ENCODE measurements at places on chromosomes 7 and 10.

DNA sequence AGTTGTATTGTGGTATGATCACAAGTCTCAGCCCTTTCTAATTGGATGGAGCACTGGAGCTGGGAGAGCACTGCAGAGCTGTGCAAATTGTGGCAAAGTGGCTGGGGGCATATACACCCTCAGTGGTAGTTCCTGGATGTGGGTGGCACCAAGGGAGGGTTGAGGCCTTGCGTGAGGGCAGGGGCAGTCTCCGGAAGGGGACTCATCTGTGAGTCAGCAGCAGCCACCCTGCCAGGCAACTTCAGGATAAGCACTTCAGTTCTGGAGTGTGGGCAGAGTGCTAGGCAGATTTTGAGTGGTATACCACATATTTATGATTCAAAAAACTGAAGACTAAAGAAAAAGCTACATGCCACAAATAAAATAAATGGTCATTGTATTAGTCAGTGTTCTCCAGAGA lies 210.5 kb downstream of the ETV1 start:
- no peak for DNase-seq

DNA sequence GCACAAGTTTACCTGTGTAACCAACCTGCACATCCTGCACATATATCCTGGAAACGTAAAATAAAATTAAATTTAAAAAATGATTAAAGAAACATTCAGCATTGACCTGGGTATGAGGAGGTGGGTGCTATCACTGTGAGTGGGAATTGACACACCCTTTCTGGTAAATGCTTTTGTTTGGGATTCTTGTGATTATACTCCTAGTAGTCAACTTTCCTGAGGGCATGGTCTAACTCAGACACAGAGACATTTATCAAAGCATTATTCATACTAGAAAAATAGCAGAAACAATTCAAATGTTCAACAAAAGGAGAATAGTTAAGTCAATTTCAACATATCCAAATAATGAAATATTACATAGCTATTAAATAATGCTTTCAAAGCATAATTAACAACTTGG lies 44.2 kb downstream of the CNNM2 start:
- DNase-seq, result no peak

GRCh38 chr7:30933124-30933974 lies 21.7 kb downstream of the AQP1 start:
- DNase-seq, result no peak

GRCh38 chr7:153443032-153443701 lies 609.0 kb upstream of the DPP6 start:
- no peak for DNase-seq

DNA sequence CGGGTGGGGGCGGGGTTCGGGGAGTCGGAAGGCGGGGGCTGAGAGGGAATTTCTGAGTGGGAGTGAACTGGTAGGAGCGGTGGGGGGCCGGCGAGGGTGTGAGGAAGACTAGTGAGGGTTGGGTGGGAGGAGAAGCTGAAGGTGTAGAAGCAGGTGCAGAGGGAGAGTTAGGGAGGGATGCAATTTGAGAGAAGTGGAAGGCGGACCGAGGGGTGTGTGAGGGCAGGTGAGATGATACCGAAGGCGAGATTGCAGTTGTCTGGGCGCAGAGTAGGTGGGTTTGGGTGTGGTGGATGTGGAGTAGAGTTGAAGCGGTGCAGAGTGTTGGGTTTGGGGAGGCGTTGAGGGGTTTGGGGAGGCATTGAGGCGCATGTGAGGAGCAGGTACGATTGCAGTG lies 643 bp downstream of the KAT6B start:
- no peak for DNase-seq

DNA sequence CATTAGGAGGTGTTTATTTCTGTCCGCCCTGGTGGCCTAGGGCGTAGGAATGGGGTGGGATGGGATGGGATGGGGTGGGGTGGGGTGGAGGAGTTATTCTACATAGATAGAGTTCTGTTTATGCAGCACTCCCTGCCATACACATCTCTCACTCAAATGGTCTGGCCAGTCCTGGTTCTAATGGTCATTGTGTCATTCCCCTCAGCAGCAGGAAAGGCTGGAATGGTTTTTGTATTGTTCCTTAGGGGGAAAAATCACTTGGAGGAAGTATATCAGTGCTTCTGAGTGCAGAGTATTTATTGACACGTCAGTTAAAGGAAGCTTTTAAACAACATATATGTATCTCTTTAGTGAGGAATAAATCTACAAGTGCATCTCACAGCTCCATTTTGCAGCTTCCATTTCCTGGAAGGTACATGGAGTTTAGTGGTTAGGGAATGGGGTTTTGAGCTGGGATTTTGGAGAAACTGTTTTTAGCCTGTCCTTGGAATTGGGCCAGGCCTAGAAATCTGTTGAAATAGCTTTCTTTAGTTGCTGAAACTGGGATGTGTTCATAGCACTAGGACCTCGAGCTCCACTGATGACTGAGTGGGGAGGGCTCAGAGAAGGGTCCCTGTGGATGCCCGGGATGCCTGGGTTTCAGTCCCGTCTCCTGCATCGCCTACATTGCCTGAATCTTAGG lies 8.3 kb downstream of the TSPAN14 start:
- DNase-seq, result peak; percentile 33

DNA sequence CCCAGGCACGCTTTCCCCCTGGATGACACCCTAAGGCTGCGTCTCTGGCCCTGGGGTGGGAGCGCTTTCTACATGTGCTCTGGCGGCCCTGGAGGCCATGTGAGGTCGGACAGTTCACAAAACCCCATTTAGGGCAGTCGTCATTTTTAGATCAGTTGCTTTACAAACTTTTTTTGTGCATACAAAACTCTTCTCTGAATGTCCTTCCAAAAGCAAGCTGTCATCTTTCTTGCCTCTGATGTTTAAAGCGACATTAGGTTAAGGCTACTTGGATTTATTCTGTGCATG lies 5.9 kb downstream of the MAFK start:
- DNase-seq, result no peak

DNA sequence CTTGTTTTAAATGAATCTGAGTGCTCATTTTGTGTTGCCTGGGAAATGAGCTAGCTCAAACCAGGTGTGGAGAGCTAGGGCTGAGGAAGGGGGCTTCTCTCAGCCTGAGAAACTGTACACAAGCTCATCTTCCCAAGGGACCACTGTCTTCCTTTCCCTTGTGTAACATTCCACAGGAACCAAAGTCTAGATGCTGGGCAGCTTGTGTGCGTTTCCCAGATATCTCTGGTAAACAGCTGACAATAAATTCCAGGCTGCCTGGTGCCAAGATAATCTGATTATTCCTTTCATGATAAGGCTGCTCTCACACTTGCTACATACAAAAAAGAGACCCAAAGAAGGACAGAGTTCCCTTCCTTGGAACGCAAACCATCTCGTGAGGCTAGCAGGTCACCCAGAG lies 33.1 kb upstream of the MKLN1 start:
- DNase-seq, result no peak

DNA sequence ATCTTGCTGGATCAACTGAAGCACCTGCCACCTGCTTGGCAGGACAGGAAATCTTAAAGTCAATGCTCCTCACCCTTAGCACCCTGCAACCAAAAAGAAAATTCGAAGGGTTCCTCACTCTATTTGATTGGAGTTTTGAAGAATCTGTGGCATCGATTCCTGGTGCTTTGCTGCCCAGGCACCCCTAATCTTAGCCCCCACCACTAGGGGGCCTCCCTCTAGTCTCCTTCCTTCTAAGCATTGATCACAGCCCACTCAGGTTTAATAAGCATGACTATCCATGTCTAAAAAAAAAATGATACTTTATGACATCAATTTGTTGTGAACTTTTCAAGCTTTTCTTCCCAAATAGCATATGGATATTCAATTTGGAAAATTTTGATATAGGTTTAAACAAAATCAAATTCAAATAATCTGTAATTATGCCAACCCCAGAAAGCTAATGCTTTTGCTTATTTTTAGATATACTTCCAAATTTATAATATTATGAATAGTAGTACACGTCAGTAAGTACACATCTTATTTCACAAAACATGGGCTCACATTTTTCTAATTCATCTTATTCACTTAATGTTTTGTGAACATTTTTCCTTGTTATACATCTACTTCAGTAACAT lies 45.3 kb downstream of the NRG3 start:
- DNase-seq, result no peak

GRCh38 chr7:98137826-98138151 lies 31.1 kb downstream of the LMTK2 start:
- peak; percentile 89 for DNase-seq

DNA sequence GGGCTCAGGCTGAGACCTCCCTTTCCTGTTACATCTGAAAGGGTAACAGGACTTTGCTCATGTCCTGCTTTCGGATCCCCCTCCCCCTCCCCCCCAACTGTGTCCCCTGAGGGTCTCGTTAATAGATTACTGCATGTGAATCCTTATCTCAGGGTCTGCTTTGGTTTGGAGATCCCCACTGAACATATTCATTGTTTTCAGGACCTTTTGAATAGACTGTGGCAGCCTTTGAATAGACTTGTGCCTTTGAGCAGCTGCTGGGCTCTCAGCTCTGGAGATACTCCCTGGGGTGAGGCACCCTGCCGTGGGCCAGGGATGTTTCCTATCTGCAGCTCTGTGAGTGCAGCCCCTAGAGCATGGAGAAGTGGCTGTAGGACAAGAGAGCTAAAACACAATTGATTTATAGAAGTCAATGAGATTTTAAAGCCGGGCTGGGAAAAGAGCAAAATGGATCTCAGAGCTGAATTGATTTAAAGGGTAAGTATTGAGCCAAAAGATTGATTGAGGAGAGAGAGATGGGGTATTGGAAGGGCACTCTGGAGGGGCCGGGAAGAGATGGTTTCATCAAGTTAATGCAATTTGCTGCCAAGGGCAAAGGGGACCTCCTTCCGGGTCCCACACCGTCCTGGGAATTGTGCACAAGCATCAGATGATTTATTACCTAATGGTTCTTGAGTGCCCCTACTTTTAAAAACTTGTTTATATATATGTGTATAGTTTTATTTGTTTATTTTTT lies 9.9 kb downstream of the ARHGAP22 start:
- no peak for DNase-seq

GRCh38 chr7:108650467-108650866 lies 80.8 kb downstream of the DNAJB9 start:
- DNase-seq, result no peak

- no peak for DNase-seq
These were observed 5.8 kb upstream of the SLC13A4 start for GRCh38 chr7:135733603-135734342.

GRCh38 chr7:100221767-100222444 lies 2.2 kb downstream of the PVRIG start:
- DNase-seq, result no peak

DNA sequence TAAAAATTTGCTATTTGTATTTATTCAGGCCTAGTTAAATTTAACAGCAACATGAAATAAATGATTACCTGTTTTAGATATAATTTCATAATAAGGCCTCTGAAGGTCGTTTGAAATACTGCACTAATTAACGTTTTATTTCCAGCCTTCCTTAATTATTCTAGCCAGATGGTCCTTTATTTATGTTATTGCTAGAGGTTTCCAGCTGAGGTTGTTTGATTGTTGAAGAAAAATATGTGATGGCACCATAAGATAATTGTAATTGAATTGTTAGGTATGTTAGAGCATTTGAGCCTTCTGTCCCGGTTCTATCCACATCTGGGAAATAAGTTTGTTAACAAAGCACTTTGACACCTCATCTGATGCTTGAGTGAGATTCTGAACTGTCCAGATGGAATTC lies 556.1 kb downstream of the ATRNL1 start:
- DNase-seq, result no peak

DNA sequence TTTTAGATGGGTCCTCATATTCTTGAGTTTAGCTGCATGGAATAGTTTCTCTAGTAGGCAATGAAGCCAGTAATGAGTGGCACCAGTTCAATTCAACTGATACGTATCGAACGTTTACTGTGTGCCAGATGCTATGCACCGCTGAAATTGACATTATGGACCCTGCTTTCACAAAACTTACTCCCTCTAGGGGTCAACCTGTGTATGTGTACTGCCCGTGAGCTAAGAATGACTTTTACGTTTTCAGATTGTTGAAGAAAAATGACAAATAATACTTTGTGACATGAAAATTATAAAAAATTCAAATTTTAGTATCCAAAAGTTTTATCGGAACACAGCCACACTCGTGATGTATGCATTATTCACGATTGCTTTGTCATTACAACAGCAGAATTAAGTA lies 95.5 kb downstream of the ZMYND11 start:
- no peak for DNase-seq

DNA sequence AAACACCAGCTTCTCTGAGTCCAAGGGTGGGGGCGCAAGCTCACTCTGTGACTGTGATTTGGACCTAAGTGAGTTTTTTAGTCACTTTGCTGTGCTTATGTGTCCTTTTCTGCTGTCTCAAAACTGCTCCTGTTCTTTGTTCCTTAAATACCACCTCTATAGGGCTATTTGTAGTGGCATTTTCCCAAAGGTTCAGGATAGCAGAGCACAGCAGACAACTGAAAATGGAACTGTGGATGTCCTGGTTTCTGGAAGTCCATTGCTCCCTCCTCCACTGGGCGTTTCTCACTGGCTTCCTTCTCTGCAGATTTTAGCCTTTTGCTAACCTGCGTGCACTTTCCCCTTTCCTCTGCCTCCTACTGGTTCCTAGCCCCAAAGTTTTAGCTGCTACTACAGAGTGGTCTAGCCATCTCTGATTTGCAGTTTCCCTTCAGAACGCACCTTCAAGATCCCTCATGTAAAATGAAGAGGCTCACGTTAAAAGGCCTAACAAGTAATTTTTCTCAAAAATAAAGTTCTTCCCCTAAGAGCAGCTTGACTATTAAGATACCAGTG lies 25.6 kb downstream of the BLVRA start:
- no peak for DNase-seq

DNA sequence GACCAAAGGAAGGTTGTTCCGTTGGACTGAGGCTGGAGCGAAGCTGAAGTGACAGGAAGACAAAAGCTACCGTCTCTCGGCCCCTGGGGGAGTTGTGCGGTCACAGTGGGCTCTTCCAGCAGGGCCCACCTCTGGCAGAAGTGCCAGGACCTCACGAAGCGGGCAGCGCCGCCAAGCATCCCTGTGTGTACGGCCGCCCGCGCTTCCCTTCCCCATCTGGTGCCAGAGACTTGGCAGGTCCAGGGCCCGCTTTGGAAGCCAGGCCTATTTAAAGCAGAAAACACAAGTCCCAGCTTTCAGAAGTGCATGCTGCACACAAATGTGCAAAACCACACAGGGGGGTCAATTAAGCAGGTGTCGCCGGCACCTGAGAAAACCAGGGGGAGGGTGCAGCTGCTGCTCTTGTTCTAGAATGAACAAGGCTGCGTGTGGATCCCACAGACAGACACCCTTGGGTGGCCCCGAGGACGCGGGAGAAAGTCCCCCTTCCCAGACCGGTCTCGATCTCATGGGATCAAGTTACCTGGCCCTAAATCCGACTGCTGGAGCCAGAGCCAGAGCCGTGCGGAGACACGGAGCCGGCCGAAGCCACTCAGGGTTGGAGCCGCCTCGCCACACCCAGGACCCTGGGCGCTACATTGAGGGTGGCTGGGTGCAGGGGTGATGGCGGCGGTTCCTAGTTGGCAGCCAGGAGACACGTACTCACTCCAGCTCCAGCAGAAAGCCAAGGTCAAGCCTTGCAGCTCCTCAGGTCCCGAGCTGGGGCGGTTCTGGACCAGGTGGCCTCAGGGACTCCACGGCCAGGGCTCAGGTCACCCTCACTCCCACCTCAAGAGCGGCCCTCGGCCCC lies 51.8 kb upstream of the PPP2R2D start:
- no peak for DNase-seq

- DNase-seq, result no peak
These were observed 48.3 kb downstream of the PDGFA start for GRCh38 chr7:471191-471865.

Data from inflammatory macrophage (primary cell).